ENCODE measurements at places on chromosomes 7 and 10.
A peak's percentile ranks its signal among the peaks of the same experiment; 100 is the strongest.

DNA sequence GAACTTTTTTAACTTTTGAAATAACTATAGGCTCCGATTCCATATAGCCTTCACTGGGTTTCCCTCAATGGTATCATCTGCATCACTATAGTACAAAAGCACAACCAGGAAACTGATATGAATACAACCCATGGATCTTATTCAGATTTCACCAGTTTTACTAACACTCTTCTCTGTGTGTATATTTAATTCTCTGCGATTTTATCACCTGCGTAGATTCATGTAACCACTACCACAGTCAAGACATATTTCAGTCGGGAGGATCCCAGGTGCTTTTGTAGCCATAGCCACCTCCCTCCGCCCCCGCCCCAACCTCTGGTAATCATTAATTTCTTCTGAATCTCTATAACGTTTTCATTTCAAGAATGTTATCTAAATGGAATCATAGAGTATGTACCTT lies 82.8 kb upstream of the C7orf33 start:
- DNase-seq, result no peak

DNA sequence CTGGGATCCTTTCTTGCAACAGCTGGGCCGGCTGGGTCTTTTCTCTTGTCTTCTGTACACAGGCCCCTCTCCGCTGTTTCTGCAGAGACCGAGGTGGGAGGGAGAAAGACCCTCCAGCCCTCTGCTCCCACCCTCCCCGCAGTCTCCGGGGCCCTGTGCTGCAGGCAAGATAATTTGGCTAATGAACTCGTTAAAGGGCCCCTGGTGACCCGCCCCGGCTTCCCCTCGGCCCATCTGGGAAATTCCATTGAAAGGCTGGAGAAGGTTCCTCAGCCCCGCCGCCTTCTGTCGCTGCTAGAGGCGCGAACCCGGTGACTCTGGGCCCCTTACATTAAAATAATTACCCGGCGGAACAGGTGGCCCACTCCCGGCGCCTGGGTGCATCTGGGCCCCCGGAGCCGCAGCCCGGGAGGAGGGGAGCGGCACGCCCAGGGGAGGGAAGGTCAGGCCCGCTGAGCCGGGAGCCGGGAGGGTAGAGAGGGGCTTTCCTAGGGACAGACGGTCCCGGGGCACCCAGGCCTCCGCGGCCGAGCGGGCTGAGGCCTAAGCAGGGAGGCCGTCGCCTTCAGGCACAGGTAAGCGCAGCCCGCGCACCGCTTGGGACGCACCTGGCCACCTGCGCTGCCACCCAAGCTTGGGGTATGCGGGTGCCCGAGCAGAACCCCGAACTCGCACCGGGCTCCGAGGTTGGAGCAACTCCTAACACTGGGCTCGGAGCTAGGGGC lies 7.3 kb upstream of the MNX1 start:
- DNase-seq, result no peak

DNA sequence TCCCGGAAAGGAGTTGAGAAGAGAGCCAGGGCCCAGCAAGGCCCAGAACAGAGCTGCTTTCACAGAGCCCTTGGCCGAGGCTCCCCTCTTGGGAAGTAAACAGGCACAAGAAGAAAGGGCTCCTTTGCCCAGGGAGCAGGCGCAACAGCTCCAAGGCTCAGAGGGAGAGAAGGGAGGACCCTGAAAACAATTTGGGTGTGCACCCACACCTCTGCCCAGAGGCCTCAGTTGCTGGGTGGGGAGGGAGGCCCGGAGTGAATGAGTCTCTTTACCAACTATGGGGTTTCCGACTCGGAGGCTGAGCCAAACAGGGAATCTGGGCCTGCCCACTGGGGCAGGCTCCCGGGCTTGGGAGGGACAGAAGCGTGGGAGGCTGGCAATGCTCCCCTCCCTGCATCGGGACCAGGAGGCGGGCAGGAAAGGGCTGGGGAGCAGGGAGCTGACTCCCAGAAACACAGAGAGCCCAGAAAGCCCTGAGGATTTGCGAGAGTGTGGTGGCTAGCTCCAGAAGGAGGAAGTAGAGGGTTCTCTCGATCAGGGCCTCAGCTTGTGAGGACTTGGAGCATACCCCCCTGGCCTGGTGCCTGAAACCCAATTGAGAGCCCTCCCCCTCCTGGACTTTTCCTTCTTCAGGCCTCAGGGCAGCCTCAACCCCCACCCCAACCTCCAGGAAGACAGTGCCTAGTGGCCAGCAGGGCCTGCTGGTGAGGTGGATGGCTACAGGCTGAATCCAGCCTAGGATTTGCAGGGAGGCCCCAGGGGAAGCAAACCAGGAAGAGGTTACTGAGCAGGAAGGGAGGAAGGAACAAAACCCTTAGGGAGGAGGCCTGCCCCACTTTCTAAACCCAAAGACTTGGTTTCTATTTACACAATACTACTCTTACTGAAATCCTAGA lies 6.2 kb downstream of the C10orf105 start:
- DNase-seq, result peak; percentile 97

DNA sequence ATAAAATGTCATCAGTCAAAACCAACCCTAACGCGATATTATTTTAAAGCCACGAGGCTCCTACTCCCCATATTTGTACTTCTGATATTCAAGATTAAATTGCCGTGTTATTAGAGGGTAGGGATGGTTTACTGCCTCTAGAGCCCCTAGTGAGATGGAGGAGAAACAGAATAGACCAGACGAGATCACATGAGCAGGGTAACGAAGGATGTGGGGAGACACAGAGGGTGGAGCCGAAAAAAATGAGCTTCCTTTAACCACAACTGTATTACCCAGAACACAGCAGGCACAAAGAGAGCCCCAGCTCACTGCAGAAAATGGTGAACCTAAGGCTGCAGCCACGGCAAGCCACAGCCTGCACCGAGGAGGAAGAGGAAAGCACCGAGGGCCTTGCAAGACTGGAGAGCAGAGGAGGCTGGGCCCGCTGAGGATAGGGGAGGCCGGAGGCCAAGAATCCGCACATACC lies 14.3 kb downstream of the ZC3HAV1 start:
- no peak for DNase-seq

DNA sequence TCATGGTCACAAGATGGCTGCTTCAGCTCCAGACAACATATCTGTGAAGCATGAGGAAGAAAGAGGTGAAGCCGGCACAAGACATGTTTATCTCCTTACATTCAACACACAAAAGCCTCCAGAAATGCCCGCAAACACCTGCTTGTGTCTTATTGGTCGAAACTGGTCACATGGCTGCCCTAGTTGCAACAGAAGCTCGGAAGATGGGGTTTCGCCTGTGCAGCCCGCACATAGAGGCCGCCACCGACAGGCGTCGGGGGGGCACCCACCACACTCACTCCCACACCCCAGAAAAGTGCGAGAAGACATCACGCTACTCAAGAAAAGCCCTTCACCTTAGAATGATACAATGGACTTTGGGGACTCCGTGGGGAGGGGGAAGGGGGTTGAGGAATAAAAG lies 63.0 kb upstream of the MGMT start:
- no peak for DNase-seq

DNA sequence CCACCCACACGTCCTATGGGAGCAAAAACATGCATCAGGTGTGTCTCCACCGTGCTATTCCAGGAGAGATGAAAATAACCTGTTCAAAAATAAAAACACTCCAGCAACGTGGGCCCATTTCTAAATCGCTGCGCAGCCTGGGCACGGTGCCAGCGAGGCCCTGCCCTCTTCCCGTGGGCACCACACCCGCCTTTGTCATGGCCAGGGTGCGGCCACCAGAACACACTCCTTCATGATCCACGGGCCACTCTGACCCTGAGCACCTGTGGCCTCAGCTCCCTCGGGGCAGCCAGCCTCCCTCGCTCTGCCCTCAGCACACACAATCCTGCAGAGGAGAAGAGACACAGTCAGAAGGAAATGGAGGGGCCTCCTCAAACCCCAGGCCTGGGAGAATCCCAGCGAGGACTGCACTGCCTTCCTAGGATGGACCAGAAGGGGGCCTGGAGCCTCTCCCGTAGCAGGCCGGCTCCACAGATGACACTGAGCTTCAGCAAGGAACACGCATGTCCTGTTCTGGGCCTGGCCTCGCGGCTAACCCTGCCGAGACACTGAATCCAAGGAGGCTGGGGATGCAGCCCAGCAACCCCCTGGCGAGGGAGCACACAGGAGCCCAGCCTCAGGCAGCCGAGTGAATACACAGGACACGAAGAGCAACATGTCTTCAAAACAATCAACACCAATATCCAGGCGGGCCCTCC lies 169.0 kb downstream of the MAD1L1 start:
- peak; percentile 59 for DNase-seq

- DNase-seq, result no peak
These were observed 67.9 kb downstream of the CACNA2D1 start for GRCh38 chr7:82375713-82376112.

GRCh38 chr10:62327885-62328284 lies 46.3 kb upstream of the ZNF365 start:
- DNase-seq, result no peak

DNA sequence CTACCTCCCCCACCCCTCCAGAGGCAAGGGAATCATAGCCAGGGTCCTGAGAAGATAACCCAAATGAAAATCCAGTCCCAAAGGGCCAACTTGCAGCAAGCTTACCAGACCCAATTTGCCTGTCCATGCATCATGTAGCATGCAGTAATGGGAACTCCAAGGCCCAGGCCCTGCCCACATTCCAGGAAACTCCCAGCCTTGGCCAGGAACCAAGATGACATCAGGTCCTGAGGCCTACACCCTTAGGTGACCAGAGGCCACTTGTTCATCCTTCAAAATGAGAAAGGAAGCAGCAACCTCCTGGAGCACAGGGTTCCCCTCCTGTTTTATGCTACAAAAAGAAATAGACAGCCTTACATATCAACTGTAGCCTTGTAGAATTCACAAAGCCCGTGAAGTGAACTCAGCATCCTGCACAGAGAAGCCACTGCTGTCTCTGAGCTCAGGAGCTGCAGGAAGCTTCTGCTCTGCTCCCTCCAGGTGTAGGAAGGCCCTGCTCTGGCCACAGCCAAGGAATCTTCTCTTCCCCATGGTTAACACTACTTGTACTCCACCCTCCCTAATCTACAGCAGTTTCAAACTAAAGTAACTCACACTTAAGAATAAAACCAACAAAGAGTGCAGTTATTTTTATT lies 30.3 kb upstream of the GRB10 start:
- DNase-seq, result peak; percentile 92

DNA sequence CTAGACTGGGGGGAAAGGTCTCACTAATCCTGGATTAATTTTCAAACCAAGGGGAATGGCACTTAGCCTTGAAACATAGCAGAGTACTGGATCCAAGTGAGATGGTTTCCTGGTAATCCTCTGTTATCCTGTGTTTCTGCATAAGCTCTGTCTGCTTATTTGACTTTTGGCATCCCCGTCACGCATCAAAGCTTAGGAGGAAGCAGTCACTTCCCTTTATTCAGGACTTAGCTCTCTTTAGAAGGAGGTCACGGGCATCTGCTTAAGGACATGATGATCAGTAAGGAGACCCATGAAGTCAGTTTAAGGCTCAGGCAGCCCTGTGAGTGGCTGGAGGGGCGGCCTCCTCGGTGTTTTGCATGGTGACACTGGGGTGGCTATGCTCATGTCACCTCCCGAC lies 30.0 kb downstream of the TSPAN15 start:
- no peak for DNase-seq

DNA sequence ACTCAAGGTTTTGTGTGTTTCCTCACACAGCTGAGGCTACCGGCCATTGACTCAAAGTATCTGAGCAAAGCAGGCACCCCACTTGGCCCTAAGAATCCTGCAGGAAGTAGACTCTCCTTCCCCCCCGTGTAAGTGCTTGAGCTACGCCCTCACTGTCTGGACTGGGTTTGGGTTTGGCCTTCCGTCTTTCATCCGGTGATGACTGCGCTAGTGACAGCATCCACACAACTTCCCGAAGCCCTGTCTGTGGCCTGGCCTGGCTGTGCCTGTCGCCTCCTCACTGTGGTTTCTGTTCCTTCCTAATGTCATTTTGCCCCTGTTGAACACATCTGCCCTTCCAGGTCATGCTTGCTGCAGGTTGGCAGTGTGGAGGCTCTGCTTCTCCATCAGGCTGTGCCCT lies 14.5 kb downstream of the C7orf57 start:
- DNase-seq, result no peak

DNA sequence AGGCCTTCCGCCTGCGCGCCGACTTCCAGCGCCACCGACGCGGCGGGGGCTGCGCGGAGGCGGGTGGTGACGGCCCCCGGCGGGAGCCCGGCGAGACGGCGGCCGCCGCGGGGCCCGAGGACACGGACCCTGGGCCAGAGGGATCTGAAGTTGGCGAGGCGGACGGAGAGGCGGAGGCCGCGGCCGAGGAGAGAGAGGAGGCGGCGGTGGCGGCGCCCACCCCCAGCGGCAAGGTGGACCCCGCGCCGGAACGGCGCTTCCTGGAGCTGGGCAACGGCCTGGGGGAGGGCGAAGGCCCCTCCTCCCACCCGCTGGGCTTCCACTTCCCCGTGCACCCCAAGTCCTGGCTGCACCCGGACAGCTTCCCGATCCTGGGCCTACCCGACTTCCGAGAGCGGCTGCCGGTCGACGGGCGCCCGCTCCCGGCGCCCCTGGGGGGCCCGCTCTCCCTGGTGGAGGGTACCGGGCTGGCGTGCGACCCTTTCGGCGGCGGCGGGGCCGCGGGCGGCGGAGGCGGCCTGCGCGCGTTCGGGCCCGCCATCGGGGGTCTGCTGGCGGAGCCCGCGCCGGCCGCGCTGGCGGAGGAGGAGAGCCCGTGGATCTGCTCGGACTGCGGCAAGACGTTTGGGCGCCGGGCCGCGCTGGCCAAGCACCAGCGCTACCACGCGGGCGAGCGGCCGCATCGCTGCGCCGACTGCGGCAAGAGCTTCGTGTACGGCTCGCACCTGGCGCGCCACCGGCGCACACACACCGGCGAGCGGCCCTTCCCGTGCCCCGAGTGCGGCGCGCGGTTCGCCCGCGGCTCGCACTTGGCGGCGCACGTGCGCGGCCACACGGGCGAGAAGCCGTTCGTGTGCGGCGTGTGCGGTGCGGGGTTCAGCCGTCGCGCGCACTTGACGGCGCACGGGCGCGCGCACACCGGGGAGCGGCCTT lies 16.2 kb downstream of the ZNF316 start:
- DNase-seq, result peak; percentile 14

DNA sequence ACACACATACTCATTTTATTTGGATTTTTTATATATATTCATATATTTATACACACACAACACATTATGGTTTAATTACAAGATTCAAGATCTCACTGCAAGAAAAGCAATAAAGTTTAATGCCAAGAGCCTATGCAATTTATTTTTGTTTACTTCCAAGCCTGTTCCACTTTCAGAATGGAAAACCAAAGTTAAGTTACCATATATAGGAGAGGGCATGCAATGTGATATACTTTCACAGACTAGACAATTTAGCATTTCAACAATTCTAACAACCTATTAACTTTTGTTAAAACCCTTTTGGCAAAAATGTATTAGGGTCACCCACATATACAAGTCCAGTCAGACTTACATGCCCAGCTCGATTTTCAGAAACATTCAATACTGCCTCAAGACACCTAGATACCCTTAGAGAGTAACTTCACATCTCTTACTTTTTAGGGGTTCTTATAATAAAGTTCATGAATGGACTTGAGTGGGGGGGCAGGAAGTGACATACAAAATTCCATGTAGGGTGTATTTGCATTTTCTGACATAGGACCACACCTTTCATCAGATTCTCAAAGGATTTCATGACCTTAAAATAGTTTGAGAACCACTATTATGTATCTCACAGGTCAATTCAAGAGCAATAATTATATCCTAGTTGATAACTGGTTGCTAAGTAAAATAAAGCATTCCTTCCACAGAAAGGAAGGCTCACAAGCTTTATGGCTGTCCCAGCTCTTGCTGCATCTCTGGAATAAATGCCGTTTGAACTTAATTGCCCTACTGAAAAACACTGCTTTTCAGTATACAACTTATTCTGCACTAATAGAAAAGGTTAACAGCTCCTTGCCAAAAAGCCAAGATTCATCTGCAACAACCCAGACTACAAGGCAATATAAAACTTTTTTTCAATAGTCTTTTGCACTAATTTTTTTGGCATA lies 2.5 kb downstream of the P4HA1 start:
- peak; percentile 9 for DNase-seq
